ENCODE measurements at places on chromosomes 2 and 18.

GRCh38 chr2:179605341-179605740 lies 256.1 kb downstream of the ZNF385B start:
- DNase-seq, result no peak

- DNase-seq, result no peak
Measured at GRCh38 chr18:12384261-12384660, 7.2 kb upstream of the AFG3L2 start.

- no peak for DNase-seq
Measured at GRCh38 chr2:138621139-138621538, 119.6 kb downstream of the SPOPL start.

DNA sequence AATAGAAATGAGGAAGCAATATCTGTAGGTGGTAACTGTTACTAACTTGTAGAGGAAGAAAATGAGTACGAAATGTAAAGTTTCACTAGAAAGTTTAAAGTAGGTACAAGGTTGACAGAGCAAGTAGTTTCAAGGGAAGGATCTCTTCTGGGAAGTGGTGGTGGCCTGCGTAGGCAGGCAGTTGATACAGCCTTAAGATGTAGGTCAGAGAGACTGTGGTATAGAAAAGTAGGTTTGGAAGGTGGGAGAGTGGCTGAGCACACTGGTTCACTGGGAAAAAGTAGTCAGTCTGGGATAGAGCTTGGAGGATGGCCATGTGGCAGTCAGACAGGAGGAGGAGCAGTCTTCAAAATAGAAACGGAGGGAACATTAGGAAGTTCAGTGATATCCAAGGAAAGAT lies 23.5 kb downstream of the KDM3A start:
- DNase-seq, result no peak

GRCh38 chr2:134352844-134353243 lies 99.0 kb downstream of the MGAT5 start:
- DNase-seq, result no peak

DNA sequence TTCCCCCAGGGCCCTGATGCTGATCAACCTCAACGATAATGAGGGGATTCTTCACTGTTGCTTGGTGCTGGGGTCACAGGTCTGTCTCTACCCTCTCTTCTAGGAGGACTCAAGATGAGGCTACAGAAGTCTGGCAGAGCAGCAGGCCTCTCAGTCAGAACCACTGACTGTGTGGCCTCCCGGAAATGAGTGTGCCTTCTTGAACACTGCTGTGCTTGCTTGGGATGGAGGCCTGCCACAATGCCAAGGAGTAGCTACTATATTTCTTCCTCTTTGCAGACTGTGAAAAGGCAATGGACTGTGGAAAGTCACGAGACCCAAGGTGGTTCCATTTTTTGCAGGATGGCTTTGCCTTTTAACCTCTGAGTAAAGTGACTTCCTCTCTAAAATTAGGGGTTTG lies 5.8 kb upstream of the HOXD1 start:
- DNase-seq, result no peak

DNA sequence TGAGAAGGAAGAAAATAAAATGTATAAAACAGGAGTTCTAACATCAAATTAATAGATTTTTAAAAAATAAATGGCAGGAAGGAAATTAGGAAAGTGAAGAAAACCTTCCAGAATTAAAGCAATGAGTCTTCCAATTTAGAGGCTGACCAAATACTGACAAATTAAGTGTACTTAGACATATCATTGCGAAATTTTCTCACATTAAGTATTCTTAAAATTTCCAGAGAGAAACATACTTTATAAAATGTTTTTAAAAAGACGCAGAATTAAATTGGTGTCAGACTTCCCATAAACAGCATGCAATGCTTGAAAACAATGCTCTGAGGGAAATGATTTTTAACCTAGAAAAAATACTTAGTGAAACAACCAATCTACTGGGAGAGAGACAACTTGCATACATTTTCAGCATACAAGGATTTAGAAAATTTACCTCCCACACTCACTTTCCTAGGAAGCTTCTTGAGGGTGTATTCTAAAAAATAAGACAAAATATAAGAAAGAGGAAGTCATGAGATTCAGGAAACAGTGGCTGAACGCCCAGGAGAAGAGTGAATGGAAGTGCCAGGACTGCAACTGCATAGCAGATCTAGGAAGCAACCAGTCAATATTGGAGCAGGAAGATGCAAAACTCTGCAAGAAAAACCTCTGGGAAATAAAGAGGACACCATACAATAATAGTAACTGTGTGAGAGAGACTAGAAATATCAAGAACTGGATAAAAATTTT lies 339.9 kb downstream of the ADCYAP1 start:
- DNase-seq, result no peak

- no peak for DNase-seq
Measured at GRCh38 chr2:234044157-234044556, 6.3 kb upstream of the SPP2 start.

DNA sequence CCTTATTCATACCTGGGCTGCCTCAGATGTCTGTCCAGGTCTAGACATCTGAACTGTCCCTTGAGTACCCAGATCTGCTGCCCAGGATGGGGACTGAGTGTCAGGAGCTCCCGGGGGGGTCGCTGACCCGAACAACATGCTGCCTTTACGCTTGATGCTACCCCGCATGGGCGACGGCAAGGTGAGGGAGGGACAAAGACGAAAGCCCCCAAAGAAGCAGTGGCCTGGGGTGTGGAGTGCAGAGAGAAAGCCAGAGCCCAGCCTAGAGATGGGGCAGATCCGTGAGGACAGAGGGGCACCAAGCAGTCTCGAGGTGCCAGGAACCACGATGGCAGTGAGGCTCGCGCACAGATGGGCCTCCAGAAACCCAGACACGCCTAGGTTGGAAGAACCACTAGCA lies 234.7 kb downstream of the ATAD2B start:
- no peak for DNase-seq

DNA sequence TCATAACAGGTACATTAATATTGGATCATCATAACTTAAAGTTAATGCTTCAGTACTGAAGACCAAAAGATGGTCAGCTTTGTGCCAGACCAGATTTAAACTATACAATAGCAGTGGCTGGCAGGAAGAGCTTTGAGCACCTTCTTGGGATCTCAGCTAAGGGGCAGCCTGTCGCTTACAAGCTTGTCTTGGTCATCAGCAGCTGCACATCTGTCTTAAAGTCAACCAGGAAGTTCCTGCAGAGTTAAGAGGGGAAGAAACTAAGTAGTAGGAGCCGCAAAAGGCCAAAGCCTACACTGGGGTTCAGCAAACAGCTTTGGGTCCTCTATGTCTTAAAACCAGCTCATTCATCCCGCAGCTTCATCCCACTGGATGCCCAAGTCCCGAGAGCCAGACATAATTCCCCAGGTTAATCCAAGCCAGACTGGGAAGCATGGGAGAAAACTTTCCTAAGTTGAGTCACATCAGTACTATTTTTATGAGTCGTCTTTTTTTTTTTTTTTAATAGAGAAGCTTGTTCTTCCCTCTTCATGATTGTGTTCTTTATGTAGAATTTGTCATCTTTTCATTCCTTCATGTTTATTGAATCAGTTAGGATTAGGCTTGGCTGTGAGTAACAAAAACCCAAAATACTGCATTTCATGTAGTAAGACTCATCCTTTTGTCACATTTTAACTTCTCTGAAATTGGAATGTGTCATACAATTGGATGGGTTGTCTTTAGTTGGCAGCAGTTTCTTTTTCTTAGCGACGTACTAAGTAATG lies 59.3 kb downstream of the SERTAD2 start:
- DNase-seq, result no peak

GRCh38 chr18:49206717-49207116 lies 253.7 kb downstream of the DYM start:
- peak; percentile 41 for DNase-seq

- no peak for DNase-seq
Measured at GRCh38 chr2:110639972-110640371, 37.9 kb downstream of the BUB1 start.

- no peak for DNase-seq
Measured at GRCh38 chr2:2014251-2014771, 270.0 kb upstream of the PXDN start.

DNA sequence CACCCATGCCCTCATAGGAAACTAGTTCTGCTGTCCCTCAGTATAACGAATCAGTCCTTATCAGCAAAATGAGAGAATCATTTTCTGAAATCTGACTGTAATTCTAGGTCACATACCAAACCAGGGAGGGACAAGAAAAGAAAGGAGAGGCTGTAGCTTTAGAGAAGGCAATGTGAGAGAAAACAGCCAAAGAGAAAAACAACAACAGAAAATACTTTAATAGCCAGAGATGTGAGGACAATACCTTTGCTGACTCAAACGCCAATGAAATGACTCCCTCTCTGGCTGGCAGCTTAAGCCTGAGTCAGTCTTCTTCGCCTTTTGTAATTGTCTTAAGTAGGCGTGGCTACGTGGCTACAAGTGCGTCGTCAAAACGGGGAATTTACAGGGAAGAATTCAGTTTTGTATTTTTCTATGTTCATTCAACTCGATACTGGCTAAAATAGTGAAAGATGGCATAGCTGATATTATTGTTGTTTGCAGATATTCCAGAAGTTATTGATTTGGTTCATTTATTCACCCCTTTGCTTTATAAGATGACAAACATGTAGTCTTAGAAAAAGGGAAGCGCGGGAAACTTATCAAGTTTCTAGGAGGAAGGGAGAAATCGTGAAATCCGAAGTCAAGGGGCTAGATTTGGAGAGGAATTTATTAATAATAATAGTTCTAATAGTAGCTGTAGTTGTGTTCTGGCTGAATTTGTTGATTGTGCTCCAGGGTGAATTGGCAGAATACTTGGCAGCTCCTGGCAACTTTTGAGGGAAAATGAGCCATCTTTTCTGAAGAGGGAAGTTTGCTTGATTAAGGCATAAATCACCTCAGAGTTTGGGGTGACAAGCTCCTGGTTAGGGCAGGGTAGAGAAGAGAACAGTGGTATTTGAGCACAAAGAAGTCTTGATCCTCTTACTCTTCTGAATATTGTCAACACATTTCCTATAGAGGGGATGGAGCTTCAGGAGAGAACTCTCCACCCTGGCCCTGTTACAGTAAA lies at the start of gene IL1A:
IL1A (minus strand) TSS at position 295 of the 991 bp plus-strand sequence. CDS start 723 bp downstream, outside the sequence.
- peak; percentile 50 for DNase-seq

DNA sequence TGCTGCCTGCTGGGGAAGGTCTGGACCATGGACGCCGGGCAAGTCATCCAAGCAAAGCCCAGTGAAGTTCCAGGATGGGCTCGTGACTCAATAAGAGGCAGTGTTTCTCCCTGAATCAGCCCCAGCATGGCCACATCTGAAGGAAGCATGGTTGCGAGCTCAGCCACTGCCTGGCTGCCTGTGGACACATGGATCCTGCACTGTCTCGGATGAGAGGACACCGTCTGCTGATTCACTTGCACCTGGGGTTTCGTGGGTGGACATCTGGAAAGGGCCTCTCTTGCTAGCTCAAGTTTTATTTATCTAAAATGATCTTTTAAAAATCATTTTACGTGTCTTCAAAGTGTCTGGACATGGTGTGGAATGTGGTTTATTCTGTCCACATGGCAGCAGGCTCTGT lies 224.8 kb upstream of the FN1 start:
- DNase-seq, result peak; percentile 39

GRCh38 chr2:85409845-85410583 lies at the start of gene CAPG:
CAPG (minus strand) TSS chr2:85410366; CDS start chr2:85402145, 8,221 bp downstream.
- no peak for DNase-seq

DNA sequence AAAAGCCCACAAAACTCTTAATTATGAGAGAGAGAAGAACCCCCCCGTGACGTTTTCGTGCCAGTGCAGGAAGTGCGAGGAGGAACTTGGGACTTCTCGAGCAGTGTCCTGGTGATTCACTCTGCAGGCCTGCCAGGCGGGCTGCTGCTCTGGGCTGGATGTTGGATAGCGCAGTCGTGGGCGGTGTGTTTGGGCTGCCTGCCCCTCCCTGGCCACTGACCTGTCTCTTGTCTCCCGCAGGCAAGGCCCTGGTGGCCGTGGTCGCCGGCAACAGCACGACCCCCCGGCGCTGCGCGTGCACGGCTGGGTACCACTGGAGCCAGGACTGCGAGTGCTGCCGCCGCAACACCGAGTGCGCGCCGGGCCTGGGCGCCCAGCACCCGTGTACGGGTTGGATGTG lies 29.0 kb downstream of the TNFRSF11A start:
- no peak for DNase-seq

DNA sequence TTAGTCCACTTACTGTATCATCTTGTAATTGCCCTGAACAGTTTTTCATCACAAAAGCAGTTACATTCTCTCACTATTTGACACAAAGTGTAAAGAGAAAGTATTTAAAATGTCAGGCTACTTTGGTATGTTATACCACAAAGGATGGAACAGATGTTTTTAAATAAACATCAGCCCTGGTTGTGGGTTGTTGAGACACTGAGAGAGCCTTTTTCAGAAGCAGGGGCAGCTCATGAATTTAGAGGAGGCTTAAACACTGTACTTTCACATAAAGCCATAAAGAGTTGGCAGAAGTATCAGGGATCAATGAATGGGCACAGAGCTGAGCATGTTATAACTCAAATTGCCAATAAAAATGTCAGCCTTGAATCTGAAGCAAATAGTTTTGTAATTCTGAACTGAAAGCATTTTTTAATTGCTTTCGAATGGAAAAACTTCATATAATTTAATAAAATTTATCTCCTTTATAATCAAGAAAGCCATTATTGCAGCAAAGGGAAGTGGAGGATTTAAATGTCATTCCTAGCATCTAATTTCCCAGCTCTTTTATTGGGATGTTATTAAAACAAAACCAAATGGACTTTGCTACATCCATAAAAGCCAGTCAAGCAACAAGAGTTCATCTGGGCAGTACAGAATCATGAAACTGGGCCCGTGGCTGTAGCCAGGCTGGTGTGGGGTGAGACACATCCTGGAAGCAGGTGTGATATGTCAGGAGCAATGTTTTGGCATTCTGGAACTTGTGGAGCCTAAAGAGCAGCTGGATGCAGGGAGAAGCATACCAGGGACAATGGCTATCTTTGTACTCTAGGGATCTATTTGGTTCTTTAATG lies 95.1 kb upstream of the NT5C1B start:
- peak; percentile 29 for DNase-seq

DNA sequence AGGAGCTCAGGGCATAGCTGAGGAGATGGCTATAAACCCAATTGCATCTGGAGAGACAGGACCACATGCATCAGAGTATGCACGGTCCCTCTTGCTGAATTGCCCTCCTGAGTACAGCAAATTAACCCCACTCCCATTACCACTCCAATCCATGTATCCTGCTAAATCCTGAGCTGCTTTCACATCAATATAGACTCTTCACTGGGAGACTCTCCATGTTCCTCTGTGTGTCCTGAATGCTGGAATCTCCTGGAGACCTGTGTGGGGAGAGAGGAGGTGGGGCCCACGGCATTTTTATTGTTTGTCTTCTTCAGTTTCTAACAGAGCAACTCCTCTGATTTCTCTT lies 41.6 kb downstream of the THNSL2 start:
- DNase-seq, result no peak

Data from AG08396 (cell line).